Cerebellar cortex (tissue), 1 donor: ENCODE measurements at places on chromosomes 13 and 19.
A peak's percentile ranks its signal among the peaks of the same experiment; 100 is the strongest.

- no peak for DNase-seq
Measured at GRCh38 chr13:36555151-36555986, 118.5 kb upstream of the SERTM1 start.

GRCh38 chr13:30022256-30022655 is 171.8 kb upstream of the UBL3 start:
- no peak for DNase-seq

DNA sequence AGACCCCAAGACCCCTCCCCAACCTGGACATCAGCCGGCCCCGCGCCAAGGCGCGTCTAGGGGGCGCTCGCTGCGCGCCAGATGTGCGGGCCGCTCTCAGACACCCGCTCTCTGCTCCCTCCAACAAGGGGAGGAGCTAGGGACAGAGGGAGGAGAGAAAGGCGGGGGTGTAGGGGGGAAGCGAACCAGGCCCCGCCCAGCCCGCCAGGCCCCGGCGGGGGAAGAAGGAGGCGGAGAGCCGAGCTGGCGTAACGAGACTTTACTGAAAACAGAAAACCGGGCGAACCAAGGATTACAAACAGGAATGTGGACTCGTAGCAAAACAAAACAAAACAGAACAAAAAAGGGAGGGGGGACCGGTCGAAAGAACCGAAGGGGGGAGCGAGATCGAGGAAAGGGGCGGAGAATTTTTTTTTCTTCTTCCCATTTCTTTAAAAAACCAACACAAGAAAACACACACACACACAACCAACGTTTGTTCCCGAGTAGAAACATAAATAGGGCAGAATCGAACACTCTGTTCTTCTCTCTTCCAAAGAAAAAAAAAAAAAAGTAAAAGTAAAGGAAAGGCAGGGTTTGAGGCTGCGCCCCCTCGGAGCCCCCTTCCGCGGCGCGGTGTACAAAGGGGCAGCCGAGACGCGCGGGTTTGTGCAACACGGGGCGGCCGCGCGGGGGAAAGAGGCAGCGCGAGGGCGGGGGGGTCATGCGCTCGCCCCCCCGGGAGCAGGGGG is 1.7 kb downstream of the JUND start:
- DNase-seq, result peak; percentile 92

- DNase-seq, result no peak
Measured at GRCh38 chr13:36629057-36629385, 44.8 kb upstream of the SERTM1 start.

DNA sequence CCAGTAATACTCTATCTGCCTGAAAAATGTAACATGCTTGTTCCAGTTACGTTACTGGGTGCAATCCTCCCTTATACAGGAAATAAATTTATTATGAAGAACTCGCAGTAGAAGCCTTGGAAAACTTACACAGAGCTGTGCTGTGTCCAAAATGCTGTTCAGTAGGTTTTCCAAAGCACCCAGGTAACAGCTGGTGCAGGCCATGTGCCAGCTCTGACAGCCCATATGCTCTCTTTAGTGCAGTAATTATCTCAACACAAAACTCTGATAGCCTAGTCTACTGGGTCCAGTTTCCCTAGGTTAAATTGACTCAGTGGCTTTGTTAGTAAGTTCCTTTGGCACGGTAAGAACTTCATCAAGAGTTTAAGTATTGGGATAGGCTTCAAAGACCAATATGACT is 120.7 kb upstream of the OBI1 start:
- peak; percentile 18 for DNase-seq

DNA sequence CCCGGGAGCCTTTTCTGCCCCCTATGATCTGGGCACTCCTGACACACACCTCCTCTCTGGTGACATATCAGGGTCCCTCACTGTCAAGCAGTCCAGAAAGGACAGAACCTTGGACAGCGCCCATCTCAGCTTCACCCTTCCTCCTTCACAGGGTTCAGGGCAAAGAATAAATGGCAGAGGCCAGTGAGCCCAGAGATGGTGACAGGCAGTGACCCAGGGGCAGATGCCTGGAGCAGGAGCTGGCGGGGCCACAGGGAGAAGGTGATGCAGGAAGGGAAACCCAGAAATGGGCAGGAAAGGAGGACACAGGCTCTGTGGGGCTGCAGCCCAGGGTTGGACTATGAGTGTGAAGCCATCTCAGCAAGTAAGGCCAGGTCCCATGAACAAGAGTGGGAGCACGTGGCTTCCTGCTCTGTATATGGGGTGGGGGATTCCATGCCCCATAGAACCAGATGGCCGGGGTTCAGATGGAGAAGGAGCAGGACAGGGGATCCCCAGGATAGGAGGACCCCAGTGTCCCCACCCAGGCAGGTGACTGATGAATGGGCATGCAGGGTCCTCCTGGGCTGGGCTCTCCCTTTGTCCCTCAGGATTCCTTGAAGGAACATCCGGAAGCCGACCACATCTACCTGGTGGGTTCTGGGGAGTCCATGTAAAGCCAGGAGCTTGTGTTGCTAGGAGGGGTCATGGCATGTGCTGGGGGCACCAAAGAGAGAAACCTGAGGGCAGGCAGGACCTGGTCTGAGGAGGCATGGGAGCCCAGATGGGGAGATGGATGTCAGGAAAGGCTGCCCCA is 8.5 kb upstream of the CEACAM7 start:
- DNase-seq, result no peak

DNA sequence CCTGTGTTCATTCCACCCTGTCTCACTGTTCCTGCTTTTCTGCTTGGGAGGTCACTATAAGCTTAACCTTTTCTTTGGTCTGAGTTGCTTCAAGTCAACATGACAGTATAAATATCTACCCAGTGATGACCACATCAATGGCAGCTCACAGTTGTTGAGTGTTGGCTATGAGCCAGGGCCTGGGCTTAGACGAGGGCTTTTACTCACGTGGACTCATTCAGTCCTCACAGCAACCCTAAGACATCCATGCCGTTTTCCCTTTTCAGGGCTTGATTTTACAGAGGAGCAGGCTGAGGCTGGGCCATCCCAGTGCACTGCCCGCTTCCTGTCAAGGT is 10.2 kb upstream of the CCDC97 start:
- no peak for DNase-seq

DNA sequence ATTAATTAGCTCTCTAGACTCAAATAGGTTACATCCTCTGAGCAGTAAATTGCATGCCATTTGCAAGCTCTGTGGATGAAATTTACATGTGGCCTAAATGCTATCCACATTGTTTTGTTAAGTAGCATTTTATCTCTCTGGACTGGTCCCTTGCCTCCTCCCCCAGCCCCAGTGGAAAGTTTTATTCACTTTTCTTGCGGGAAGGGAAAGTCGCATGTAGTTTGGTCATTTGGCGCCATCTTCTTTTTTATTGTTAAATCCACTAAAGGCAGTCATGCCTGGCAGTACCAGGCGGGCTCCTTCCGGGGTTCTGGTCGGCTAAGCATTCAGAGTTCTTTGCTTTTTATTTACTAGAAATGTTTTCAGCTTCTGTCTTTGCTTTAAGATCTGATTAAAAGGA is 188.7 kb downstream of the TM9SF2 start:
- DNase-seq, result peak; percentile 51

GRCh38 chr19:54257116-54257480 is at the start of gene LILRB5:
TSS of gene LILRB5 (minus strand) at chr19:54257273. CDS start at chr19:54257193, 80 bp downstream.
- DNase-seq, result no peak

- DNase-seq, result no peak
Measured at GRCh38 chr13:40388617-40389016, 277.8 kb downstream of the FOXO1 start.

GRCh38 chr13:113448545-113448884 is 4.8 kb downstream of the ADPRHL1 start:
- peak; percentile 47 for DNase-seq

DNA sequence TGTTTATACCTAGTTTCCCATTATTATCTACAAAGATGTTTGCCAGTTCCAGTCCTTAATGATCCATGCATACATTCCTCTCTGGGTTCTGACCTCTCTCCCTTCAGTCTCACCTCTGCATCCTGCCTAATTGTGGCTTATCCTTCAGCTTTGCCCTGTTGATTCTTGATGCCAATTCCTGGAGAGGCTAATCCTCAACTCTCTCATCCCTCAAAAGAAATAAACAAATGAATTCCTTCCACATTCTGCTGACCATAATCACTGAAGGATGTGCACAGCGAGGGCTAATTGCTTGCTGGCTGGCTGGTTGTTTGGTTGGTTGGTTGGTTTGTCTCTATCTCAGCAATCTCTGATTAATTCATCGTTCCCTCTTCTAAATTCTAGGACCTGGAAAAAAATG is 113.8 kb downstream of the IRS2 start:
- DNase-seq, result no peak

DNA sequence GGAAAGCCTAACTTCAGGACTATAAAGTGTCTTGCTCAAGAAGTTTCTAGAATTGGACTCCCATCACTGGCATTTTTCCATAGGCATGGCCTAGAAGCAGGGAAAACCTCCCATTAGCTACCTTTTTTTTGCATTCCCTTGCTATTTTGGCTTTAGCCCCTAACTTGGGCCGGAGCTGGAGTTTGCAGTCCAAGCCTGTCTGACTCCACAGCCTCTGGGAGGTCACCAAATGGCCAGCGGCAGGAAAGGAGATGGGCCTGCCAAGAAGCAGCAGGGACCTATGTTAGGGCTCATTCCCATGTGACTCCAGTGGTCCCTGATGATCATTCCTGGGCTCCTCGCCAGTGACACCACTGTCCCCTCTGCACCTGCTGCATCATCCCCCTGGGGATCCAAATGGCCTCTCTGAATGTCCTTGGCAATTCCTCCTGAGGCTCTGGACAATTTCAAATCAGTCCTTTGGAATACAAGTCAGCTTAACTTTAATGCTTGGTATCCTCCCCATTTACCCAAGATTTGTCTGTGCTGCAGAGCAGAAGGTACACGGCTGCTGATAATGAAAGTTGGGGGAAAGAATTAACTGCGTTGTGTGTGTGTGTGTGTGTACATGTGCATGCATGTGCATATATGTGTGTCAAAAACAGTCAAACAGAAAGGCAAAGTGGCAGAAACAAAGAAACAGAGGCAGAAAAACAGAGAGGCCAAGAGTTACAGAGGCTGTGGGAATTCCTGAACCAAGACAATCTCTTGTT is 69.8 kb upstream of the SERP2 start:
- DNase-seq, result no peak

DNA sequence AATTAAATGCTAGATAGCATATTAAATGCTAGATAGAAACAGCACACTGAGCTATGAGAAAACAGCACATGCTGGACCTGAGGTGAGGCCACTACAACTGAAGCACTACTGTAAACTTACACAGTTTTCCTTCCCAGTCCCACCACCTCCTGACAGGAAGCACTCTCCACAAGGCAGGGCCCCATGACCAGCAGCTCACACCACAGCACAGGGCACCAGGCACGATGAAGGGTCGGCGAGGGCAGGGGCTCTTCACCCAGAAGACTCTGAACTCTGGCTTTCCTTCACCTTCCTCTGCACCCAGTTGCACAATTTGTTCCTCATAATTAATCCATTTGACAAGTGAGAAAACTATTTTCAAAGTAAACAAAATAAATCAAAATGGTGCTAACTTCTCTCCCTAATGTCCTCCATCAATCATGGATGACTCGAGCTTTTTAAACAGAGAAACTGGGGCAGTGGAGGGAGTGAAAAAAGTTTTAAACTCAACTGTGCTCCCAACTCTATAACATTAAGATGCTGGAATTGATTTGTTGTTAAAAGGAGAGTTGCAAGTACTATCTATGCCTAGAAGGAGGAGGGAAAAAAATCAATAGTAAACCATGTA is 568.7 kb downstream of the UQCRFS1 start:
- no peak for DNase-seq

GRCh38 chr19:6099599-6099998 is 10.7 kb downstream of the RFX2 start:
- DNase-seq, result no peak

DNA sequence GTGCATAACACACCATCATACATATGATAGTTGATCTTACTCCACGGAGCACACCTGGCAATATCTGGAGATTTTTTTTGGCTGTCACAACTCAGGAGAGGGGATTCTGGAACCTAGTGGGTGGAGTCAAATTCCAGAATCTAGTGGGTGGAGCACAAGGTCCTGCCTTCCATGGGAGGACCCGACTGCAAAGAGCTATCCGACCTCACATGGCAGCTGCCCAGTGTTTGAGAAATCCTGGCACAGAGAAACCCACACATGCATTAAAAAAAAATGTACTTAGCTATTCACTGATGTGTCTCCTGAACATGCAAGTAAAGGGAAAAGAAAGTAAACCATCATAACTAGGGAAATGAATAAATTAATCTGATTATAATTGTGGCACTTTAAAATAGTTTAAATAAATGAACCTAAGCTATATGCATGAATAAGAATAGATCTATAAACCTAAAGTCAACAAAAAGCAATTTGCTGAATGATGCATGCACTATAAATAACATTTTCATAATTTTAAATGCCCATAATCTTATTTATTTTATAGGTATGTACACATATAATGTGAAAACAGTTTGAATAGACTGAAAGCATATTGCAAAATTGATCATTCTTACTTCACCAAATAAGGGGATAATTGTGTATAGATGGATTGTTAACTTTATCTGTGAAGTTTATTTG is 300.3 kb downstream of the MYO16 start:
- no peak for DNase-seq

DNA sequence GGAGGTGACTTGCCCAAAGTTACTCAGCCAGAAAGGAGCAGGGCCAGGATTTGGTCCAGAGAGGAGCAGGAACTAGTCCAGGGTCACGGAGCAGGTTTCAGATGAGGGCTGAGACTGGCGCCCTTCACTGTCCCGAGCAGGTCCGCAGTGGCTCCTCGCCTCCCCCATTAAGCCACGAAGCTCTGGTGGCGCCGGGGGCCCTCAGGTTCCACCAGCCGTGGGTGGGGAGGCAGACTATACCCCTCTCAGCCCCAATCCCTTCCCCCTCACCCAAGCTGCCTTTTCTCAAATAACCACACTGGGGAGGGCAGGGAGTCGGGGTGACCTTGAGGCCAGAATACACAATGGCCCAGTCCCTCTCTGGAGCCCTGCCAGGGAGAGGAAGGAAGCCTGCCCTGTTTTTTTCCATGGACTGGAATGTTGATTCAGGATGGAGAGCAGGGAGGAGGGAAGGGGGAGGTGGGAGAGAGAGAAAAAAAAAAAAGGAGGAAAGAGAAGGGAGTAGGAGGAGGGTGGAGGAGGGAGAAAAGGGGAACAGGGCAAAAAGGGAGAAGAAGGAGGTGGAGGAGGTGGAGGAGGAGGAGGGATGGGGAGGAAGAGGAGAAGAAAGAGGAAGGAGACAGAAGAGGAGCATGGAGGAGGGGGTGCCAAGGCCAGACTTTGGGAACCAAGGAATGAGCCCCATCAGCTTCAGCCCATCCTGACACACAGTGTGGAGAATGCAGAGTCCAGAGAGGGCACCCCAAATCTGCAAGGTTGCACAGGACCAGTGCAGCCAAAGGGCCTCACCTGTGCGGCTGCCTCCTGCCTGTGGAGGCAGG is 19.7 kb downstream of the CEACAM16 start:
- DNase-seq, result peak; percentile 39

DNA sequence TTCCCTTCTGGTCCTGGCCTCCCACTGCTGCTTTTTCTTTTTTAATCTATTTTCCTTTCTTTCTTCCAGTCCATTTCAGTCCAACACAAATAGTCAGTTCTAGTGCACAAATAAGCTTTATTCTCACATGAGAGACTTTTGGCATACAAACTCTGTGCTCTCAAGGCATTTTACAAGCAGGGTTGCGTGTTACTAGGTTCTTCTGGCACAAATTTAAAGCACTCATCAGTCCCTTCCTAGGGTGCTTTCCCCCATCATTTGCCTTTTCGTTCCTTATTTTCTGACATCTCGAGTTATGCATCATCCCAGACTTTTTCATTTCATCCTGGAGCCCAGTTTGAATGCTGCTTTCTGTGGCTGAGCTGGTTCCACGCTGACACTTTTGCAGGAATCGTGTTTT is 29.8 kb upstream of the IL17D start:
- peak; percentile 8 for DNase-seq

GRCh38 chr19:35211545-35212230 is 16.9 kb downstream of the FAM187B start:
- DNase-seq, result no peak

- DNase-seq, result peak; percentile 66
Measured at GRCh38 chr19:40190891-40191835, at the start of gene MAP3K10. TSS of gene MAP3K10 (plus strand) at chr19:40191426. CDS start at chr19:40192032, 606 bp downstream.
